Fibroblast of villous mesenchyme (primary cell): ENCODE measurements at places on chromosomes 4 and X. TPM values are rescaled to one million over a fixed set of nuclear protein-coding genes. Genes with fewer than 3 reads are reported as not detected.

HSFX2 gene
- total RNA-seq: 0.86 TPM in 1 of 2 replicates, not detected in the other

GRCh38 chrX:72123471-72124185, 8.1 kb downstream of the RTL5 start:
- DNase-seq: peak; percentile 64

SMPX gene
- not detected in 2 replicates for total RNA-seq

- DNase-seq: no peak
Observed at GRCh38 chrX:101025126-101025525, 26.8 kb downstream of the TRMT2B start.

DNA sequence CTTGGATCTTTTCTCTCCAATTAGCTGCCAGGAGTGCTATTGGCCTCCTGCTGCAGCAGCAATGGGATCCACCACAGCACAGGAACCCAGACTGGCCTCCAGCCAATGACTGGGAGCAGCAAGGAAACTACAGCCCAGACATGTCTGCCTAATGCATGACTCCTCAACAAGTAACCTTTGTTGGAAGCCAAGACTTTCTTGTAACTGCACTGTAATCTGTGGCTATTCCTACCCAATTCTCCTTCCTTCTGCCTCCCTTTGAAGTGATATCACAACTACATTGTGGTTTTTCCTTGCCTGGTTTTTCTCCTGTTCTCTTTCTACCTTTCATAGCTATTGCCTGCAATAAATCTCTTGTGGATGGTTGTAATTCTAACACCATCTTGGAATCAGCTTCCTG, 39.8 kb downstream of the SNCA start:
- no peak for DNase-seq

GRCh38 chr4:59341506-59341905, 1858.6 kb upstream of the ADGRL3 start:
- no peak for DNase-seq

GRCh38 chr4:98482847-98483806, 175.3 kb downstream of the TSPAN5 start:
- DNase-seq: no peak

NWD2 gene
- not detected in 2 replicates for total RNA-seq

GRCh38 chr4:180828455-180829018, 1414.7 kb upstream of the TENM3 start:
- DNase-seq: peak; percentile 53

DNA sequence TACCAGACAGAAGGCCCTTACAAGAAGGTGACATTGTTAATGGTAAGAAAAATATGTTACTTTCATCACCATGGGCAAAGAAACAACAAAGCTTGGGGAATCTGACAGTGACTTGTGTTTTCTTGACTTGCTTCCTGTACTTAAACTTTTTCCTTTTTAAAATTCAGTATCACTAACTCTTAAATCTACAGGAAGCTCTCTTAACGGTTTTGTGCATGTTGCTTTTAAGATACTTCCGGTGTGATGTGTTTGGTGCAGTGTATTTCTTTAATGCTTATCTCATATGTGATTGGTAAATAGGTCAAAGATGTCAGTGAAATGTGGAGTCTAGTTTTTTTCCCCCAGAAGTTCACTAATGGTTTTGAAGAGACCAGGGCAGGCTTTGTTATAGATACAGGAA, 45.2 kb downstream of the ADH5 start:
- no peak for DNase-seq

CXCL9 gene
- not detected in 2 replicates for total RNA-seq
